Camera-type eye (tissue), 1 donor: ENCODE measurements at places on chromosomes 7 and 10. TPM values are rescaled to one million over a fixed set of nuclear protein-coding genes. Genes with fewer than 3 reads are reported as not detected.

Gene URGCP
- total RNA-seq = 39.3 TPM

Gene VSTM4
- 30.1 TPM for total RNA-seq

Gene ASIC3
- 4.4 TPM for total RNA-seq

Gene LRRN3
- 41.4 TPM for total RNA-seq

Gene TET1
- 55.9 TPM for total RNA-seq

Gene ARPC1A
- total RNA-seq = 74.1 TPM

Gene FAM25A
- not detected for total RNA-seq

Gene EBLN1
- total RNA-seq = not detected

Gene SLC13A4
- total RNA-seq = 0.60 TPM

Gene DYNC1I1
- total RNA-seq = 31.7 TPM

Gene USP54
- total RNA-seq = 54.2 TPM

Gene CACNA2D1
- total RNA-seq = 103 TPM

Gene ACTA2
- 647 TPM for total RNA-seq

Gene CCT6A
- total RNA-seq = 117 TPM

Gene THSD7A
- total RNA-seq = 46.4 TPM

Gene SLC18A2
- 7.0 TPM for total RNA-seq

Gene NCOA4
- total RNA-seq = 171 TPM

Gene VGF
- 2.2 TPM for total RNA-seq

Gene FOXL3
- total RNA-seq = not detected

Gene DYDC2
- total RNA-seq = 2.3 TPM

Gene PTF1A
- 2.8 TPM for total RNA-seq

Gene SMKR1
- total RNA-seq = 1.3 TPM

Gene MARCHF5
- 39.0 TPM for total RNA-seq

Gene HTR5A
- total RNA-seq = 0.22 TPM

Gene SFR1
- 12.4 TPM for total RNA-seq

Gene FOXI2
- not detected for total RNA-seq

Gene UCMA
- not detected for total RNA-seq

Gene OR2A12
- not detected for total RNA-seq

Gene CACNB2
- total RNA-seq = 31.2 TPM

Gene PIK3AP1
- 5.4 TPM for total RNA-seq

Gene DLX5
- not detected for total RNA-seq

Gene COL28A1
- total RNA-seq = 5.5 TPM

Gene SAMD9L
- 13.8 TPM for total RNA-seq

Gene CYP2C9
- total RNA-seq = 1.5 TPM

Gene MNX1
- total RNA-seq = not detected

Gene RSPH10B2
- total RNA-seq = not detected

Gene FBXW4
- 73.6 TPM for total RNA-seq

Gene MRLN
- total RNA-seq = 23.1 TPM

Gene OPALIN
- total RNA-seq = not detected

Gene OR6V1
- not detected for total RNA-seq

Gene SEMA3D
- 53.6 TPM for total RNA-seq

Gene ATP6V0A4
- total RNA-seq = 0.66 TPM

Gene AMZ1
- total RNA-seq = 0.11 TPM

Gene TSPAN15
- total RNA-seq = 28.1 TPM

Gene LBX1
- not detected for total RNA-seq

Gene ING3
- total RNA-seq = 41.7 TPM

Gene RBM20
- 2.7 TPM for total RNA-seq

Gene MMD2
- 5.7 TPM for total RNA-seq

Gene CASP2
- 36.0 TPM for total RNA-seq

Gene TRIM56
- 13.4 TPM for total RNA-seq

Gene NEUROD6
- 0.93 TPM for total RNA-seq

Gene GJD4
- not detected for total RNA-seq

Gene PRPS1L1
- not detected for total RNA-seq

Gene EBF3
- 28.6 TPM for total RNA-seq

Gene PRSS2
- not detected for total RNA-seq

Gene TRA2A
- total RNA-seq = 112 TPM

Gene RHBDD2
- 38.6 TPM for total RNA-seq
